CD4-positive, alpha-beta memory T cell (primary cell): ENCODE measurements at places on chromosomes 4 and X.

DNA sequence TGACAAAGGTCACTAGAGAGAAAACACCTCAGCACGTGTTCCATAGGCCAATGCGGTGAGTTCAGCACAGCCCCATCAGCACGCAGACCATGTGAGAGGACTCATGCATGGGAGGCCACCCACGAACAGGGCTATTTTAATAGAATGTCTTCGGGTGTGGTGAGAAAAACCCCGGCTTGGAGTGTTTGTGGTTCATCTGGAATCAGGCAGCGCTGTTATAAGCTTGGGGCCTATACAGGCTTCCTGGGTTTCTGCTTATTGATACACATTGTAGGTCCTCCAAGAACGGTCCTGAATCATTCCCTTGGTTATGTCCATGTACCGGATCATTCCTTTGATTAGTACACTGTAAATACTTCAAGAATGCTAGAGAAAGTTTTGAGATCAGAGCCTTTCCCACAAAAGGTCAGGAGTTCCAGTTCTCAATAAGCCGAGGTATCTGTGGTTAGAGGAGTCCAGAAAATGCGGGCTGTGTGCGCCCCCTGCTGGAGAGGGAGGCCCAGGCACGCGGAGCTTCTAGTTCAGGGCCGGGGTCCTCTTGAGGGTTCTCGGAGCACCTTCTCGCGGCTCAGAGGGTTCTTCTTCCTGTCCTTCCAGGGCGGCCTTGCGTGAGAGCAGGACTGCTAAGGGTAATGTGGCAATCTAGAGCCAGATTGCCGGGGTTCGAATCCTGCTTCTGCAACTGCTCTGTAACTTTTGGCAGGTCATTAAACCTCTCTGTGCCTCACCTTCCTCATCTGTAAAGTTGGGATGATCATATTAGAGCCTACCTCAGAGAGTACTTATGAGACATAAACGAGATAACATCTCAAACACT is 51.8 kb downstream of the TLR10 start:
- DNase-seq: peak; percentile 76

DNA sequence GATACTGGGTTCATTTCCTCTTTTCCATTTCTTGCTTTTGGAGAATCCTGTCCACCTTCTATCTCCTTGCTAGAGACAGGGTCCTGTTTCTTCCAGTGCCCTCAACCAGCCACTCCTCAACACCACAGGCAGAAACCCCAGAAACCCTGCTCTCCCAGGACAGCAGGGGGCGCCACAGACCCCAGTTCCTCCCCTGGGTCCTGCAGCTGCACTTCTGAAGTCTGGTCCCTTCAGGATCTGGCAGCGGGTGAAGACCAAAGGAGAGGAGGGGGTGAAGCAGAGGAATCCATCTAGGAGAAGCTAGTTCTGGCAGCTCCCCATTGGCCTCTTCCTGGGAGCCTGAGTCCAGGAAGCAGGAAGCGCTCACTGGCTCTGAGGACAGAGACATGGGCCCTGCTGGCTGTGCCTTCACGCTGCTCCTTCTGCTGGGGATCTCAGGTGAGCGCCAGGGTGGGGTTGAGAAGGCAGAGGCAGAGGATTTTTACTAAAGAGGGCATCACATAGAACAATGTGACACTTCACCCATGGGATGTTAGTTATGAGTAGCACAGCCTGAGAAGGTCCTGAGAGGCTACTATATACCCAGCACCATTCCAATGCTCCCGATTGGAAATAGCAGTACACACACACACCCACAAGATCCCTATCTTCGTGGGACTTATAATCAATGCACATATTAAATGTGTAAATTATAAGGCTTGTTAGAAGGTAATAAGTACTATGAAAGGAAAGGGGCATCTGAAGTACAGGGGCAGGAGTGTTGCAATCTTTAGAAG is at the start of gene PRSS48:
Gene PRSS48 (plus strand): TSS at position 375 of the 776 bp plus-strand sequence. CDS start 12 bp downstream, at position 387.
- peak; percentile 4 for DNase-seq

GRCh38 chr4:52576326-52576725 is 82.8 kb downstream of the USP46 start:
- DNase-seq: no peak

GRCh38 chr4:147518846-147519767 is 38.2 kb downstream of the EDNRA start:
- peak; percentile 32 for DNase-seq

GRCh38 chrX:107669885-107670628 is 41.7 kb downstream of the PRPS1 start:
- DNase-seq: no peak

GRCh38 chr4:150280081-150280895 is 202.0 kb downstream of the DCLK2 start:
- no peak for DNase-seq

DNA sequence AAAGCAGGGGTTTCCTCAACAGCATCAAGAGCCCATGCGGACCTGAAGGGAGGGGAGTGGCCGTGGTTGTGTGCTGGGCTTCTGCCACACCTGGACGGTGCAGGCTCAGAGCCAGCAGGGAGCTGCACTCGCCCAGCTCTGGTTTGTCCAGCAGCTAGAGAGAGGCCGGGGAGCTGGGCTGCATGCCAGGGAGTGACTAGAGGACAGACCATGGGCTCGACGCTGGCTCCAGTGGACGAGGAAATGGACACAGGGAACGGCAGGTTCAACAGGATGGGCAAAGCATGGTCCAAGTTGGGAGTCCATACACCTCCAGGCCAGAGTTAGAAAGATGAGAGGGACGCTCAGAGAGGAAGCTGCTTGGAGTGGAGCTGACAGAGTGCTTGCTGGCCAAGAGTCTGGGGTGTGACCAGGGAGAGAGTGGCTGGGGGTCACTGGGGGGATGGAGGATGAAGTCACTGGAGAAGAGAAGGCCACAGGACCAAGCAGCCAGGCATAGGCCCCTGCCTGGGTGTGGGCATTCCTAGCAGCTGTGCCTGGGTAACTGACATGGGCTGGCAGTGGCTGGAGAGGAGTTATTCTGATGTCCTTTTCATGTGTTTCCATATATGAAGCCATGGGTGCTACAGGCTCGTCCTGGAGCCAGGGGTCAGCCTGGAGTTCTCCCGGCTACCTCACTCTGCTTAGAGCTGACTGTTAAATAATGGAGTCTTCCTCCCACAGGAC is 42.8 kb downstream of the HTT-AS start:
- DNase-seq: no peak

DNA sequence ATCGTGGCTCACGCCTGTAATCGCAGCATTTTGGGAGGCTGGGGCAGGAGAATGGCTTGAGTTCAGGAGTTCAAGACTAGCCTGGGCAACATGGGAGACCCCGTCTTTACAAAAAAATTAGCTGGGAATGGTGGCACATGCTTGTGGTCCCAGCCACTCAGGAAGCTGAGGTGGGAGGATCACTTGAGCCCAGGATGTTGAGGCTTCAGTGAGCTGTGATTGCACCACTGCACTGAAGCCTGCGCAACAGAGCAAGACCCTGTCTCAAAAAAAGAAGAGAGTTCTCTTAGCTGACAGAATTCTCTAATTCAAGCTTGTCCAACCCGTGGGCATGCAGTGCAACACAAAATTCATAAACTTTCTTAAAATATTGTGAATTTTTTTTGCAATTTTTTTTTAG is 95.6 kb upstream of the CBR4 start:
- no peak for DNase-seq

DNA sequence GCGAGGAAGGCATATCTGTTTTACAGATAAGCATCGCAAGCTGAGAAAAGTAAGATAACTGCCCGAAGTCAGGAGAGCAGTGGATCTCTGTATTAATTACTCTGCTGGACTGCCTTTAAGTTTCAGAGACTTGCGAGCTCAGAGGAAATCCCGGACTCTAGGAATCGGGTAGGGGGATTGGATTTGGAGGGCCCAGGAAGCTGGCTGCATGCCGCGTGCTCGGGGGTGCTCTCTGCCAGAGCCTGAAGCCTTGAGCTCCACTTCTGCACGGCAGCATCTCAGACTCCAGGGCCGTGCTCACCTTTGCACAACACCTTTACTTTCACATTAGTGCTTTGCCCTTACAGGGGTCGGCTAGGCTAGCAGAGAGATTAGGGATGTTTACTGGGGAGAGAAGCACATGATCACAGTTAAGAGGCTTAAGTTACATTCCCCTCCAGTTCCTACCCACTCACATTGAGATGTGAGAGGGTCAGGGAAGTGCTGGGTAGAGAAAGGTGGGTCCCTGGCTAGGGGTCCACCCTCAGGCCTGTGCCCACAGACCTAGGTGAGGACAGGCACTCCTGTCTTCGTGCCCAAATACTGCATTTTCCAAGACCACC is 57.0 kb downstream of the TRIML1 start:
- DNase-seq: no peak
